ENCODE measurements at places on chromosomes 4 and X. TPM values are rescaled to one million over a fixed set of nuclear protein-coding genes. Genes with fewer than 3 reads are reported as not detected.

The DTHD1 gene
- not detected for total RNA-seq

The NPNT gene
- total RNA-seq = not detected

The PHOX2B gene
- total RNA-seq = not detected

The MSX1 gene
- 5.8 TPM for total RNA-seq

The EVC2 gene
- total RNA-seq = 12.1 TPM

The CT45A3 gene
- not detected for total RNA-seq

The C4orf50 gene
- not detected for total RNA-seq

The FGA gene
- not detected for total RNA-seq

The PDZD11 gene
- total RNA-seq = 92.9 TPM

The POLN gene
- under 0.01 TPM for total RNA-seq

The KLHL15 gene
- 5.3 TPM for total RNA-seq

The WWC2 gene
- 19.0 TPM for total RNA-seq

The NOX1 gene
- total RNA-seq = not detected

The MAP3K15 gene
- total RNA-seq = not detected

The USP17L29 gene
- total RNA-seq = not detected

The GAGE1 gene
- total RNA-seq = not detected

The NLGN4X gene
- not detected for total RNA-seq

All from myometrial cell (primary cell).